NCI-H82 (cell line): ENCODE measurements at places on chromosomes 4 and X.
A peak's percentile ranks its signal among the peaks of the same experiment; 100 is the strongest.

DNA sequence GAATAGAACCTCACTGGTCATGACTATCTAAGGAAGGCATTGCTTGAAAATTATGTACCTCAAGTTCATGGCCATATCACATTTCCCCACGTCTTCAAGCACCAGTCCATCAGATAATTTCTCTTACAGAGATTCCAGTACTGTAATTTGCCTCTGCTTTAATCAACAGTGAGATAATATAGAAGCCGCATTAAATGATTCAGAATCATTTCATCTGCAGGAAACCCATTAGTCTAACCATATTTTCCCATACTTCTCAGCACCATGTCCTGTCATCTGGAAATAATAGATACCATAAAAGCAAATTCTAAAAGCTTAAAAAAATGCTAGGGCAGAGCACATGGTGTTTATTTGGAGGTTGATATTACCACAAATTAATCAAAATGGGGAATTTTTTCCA, 310.3 kb upstream of the SLIT2 start:
- DNase-seq = no peak

DNA sequence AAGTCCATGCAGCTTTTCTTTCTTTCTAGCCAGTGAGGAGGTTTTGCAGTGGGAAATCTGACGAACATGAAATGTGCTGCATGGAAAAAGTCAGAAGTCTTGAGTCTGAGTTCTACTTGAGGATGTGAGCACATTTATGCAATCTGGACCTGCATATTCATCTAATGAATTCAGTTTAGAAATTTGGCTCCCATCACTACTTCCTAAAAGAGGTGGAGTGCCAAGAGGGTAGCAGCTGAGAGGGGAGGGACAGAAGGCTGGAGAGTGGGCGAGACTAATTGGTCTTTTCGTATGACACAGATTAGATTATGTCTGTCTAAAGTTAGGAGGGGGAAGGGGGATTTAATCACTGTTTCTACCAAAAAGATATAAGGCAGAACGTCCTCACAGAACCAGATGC, 535.9 kb downstream of the IQCM start:
- peak; percentile 77 for DNase-seq

DNA sequence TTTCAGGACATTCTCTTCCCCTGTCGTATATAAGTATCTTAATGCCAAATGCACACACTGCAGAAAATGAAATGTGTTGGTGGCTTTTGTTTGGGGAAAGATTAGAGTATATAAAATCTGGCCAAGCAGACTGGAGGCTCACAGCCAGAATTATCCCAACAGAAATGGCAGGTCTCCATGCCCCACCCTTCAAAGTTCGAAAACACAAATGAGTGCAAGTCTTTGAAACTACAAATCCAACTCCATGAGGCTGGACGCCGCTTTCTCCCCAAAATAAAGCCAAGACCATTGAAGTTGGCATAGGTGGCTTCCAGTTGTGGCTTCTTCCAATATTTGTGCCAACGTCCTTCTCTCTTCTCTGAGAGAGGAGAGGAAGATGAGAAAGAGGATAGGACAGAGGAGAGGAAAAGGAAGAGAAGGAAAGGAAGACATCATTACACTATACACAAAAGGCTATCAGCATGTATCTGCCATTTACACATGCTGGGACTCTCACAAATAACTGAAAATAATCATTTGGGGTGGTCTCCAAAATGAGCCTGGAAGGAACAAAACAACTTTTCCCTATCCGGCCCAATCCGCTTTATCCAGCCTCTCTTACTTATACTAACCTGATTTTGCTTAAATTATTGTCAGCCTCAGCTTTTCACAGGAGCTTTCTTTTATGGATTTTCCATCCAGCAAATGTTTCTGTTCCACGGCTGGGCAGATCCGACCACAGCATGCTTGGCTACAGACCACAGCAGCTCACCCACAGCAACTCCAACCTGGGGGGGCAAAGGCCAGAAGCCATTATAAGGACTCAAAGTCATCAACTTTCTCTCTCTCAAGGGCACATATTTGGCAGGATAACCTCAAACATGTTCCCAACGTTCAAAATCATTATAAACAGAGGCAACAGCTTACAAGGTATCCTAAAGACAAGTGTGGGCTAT, 71.7 kb downstream of the APBB2 start:
- no peak for DNase-seq

GRCh38 chr4:1981251-1982058, 27.3 kb downstream of the NELFA start:
- DNase-seq = peak; percentile 44

DNA sequence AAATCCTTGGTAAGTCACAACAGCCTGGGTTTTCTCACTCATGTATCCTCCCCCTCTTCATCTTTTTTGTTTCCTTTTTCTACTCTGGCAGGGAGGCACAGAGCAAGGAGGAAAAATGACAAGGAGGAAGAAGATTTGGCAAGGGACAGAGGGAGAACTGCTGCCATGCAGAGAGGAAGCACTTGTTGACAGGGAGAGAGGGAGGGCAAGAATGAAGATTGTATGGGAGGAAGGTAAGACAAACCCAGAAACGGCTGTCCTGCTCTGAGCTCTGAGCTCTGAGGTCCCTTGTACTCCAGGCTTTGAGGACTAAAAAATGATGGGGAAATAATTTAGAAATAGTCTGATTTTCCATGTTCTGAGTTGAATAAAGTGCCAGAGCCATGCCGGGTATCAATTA, 123.9 kb downstream of the DCHS2 start:
- DNase-seq = no peak

DNA sequence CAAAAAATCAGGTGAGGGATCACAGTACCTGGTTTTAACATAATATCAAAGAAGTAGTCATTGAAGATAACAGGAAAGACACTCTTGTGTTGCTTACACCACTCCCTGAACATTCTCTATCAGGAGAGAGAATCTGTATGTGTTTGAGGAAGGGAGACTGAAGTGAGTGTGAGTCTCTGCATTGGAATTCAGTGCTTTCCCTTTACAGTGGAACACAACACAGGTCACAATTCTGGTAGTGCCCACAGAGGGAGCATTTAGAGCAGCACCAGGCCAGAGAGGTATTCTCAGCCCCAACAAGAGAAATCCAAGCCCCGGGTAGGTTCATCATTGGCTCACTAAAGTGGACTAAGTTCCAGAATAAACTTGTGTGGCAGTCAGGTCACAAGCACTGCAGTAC, 64.7 kb upstream of the UBQLN2 start:
- no peak for DNase-seq

GRCh38 chrX:51825436-51825835, 68.0 kb upstream of the MAGED1 start:
- DNase-seq = no peak

GRCh38 chr4:134243742-134244713, 42.4 kb upstream of the PABPC4L start:
- DNase-seq = no peak

DNA sequence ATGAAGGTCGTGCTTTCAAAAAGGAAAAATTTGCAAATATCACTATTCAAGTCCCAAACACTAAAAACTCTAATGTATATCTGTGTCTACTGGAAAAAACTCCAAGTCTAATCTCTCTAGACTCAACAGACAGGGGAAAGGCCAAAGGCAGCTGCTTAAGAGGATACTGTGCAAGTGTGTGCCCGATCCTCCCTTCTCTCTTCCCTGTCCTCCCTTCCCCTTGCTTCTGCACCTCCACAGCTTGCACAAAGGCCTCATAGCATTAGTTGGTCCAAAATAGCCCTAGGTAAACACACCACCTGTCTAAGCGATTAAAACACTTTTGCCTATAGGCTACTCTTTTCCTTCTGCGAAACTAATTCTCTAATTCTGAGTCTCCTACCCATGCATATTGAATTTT, 10.6 kb downstream of the C4orf54 start:
- peak; percentile 81 for DNase-seq

- peak; percentile 61 for DNase-seq
Observed at GRCh38 chrX:136608295-136608933, 39.5 kb upstream of the CD40LG start.

DNA sequence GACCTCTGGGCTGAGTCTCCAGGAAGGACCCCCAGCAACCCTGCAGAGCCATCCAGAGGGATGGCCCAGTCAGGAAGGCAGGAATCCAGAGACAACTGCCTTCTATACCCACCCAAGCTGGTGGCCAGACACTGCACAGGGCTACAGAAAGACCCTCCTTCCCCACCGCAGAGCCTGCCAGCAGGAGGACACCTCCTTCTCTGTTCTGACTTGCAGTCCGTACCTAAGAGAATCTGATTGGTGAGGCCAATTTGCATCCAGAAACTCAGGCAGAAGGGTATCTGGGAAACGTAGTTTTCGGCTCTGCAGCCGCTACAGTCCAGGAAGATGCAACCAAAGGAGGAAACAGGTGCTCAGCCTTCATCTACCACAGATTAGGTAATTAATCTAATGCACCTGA, 155.4 kb upstream of the FRG1 start:
- no peak for DNase-seq

DNA sequence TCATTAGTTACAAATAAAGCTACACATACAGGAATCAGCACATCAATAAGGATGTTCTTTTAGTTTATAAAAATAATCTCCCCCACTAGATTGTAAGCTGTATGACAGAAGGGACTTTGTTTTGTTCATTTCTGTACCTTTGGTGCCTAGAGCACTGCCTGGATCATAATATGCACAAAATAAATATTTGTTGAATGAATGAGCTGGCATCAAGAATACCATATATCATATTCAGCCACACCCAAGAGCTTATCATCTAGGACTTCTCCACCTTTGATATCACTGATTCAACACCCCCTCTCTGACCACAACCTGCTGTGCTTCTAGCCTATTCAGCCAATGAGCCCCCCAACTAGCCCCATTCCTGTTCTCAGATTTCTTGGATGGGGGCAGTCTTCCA, 10.6 kb downstream of the SYTL4 start:
- no peak for DNase-seq

- peak; percentile 59 for DNase-seq
Observed at GRCh38 chr4:624705-625590, at the start of gene PDE6B. TSS of gene PDE6B (plus strand) at chr4:625573. CDS start at chr4:625627, 54 bp downstream.

DNA sequence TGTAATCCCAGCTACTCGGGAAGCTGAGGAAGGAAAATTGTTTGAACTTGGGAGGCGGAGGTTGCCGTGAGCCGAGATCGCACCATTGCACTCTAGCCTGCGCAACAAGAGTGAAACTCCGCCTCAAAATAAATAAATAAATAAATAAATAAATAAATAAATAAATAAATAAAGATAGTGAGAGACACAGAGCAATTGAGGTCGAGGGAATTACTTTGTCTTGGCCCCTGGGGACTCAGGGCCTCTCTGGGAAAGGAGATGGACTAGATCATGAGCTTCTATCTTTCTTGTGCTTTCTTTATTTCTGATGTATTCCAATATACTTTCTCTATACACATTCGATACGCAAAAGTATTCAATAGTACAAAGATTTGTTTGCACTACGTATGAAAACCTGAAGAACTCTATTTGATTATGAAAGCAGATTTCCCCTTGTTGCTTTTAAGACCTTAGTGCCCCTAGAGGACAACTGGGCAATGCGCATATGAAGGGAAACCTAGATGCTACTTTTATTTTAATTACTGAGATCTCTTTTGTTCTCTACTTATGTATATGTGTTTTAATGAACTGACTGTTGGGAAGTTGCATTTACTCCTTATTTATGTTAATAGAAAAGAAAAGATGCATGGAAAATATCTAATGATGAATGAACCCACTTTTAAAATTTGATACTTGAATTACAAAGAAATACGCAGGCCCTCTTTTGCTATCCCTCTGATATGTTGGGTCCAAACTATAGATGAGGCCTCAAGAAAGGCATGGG, 12.8 kb upstream of the ELOVL6 start:
- peak; percentile 50 for DNase-seq

DNA sequence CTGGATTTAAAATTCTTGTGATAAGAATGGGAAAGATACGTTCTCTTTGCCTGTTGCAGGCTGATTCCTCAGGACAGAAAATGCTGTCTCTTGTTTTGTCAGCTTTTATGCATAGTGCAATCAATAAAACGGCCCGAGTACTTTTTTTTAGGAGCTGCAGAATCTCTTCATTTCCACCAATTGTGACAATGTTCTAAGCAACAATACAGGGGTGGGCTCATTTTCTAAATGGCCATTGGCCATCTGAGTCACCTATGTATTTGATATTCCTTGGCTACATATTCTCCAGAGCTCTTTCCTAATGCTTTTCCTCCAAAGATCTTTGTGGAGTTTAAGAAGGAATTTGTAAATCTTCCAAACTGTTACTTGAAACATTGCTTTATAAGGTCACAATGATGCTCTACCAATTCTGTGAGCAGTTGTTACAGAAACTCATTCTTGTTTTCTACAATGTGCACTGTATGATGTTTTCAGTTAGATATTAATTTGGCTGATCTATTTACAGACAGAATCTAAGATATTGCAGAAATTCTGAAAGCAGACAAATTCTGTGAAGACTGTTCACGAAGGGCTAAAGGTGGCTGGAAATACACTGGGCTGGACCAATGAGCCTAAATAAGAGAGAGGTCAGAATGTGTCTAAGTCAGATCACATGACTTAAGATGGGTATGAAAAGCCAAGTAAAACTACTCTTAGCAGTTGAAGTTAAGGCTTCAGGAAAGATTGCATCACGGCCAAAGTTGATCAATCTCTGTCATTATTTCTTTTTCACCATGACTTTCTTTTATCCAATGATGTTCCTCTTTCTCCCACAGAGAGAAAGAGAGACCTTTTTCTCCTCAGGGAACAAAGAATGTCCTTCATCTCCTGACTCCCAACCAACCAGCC, 33.4 kb downstream of the TAPT1 start:
- no peak for DNase-seq

DNA sequence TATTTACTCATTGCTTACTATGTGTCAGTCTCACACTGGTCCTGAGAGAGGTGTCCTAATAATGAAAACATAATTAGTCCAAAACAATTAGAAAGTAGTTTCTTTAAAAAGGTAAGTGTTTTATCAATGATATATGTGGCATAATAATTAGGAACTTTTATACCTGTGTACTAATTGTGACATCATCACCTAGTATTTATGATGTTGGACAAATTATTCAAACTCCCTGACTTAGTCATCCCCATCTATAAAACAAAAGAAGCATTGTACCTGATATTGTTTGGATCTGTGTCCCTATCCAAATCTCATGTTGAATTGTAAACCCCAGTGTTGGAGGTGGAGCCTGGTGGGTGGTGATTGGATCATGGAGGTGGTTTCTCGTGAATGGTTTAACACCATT, 15.8 kb upstream of the ARHGEF38 start:
- DNase-seq = no peak

DNA sequence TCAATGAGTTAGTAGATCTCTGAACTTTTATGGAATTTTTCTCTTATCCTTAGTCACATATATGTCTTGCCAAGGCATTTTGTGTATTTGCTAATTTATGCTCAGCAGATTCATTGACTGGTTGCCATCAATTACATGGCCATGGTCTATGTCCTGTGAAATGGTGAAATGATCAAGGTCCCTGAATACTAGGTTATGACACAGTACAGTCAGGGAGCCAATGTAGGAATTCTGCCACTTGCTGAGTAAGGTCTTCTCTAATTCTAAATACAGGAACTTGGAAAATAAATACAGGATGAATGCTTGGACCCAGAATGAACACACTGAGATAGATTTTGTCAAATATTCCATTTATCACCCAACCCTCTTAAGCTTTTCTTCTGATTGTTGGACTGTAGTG, 35.2 kb downstream of the ALPK1 start:
- DNase-seq = no peak

DNA sequence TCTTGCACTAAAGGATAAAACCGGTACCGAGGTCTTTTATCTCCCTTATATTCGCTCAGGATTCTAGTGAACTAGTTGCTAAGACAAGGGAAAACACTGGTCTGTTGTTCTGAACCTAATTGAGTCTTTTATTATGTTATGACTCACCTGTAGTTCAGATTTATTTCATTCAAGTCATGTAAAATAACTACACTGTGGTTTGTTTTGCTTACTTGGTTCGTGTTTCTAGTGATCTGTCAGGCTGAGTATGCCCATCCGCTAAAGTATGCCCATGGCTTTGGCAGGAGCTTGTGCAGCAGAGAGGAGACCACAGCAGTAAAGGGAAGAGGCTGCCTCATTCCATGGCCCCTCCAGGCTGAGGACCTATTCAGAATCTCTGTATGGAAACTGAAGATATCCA, 126.1 kb downstream of the AFF1 start:
- DNase-seq = no peak
